Stimulated activated CD4-positive, alpha-beta T cell treated with anti-CD3 and anti-CD28 coated beads, Interleukin-12 subunit alpha, Interleukin-12 subunit beta, amount 100 ng/mL, for 4 hours (primary cell): ENCODE measurements at places on chromosomes 7 and 10.

DNA sequence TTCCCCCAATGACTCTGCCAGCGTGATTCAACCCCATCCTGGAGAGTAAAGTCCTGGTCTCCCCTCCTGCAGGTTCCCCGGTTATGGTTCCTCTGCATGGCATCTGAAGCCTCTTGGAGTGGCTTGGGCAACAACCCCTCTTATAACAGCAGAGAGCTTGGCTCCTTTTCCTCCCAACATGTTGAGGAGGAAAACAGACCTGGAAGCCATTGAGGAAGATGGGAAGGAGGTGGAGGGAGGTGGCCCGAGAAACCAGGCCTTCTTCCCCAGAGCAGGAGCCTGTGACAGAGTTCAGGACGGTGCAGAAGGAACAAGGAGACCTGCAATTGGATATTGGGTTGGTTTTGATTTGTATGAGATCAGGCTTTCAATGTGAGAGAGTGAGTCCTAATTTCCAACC is 184.0 kb upstream of the ADCY1 start:
- DNase-seq = no peak

GRCh38 chr10:4515721-4516120 is 310.3 kb upstream of the AKR1E2 start:
- DNase-seq = no peak

DNA sequence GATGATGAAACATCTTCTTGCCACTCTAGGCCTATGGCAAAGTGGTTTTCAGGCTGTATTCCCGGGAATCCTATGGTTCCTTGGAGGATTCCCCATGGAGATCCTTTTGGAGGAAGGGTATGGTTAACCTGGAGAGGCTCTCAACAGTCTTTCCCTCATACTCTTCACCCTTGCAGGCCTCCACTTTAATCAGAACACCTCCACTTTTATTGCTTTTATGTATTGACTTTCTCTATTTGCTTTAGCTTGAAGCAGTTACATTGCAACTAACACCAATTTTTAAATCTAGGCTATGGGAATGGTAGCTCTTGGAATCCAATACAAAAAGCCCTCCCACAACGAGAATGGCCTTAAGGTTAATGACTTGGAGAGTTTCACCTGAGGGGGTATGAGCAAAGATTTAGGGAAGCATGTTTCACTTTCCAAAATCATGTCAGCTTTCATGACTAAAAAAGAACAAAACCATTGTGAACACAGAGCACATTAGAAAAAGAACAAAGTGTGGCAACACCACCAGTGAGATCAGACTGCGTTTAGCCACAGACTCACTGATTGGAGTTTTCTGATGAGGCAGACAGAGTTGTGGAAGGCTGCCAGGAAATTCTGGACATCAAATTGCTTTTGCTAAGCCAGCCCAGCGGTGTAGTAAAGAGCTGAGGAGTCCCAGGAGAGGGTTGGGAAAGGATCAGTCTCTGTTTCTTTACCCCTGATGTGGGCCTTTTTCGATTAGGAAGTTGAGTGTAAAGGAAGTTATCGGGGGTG is 130.4 kb upstream of the BMPER start:
- no peak for DNase-seq

DNA sequence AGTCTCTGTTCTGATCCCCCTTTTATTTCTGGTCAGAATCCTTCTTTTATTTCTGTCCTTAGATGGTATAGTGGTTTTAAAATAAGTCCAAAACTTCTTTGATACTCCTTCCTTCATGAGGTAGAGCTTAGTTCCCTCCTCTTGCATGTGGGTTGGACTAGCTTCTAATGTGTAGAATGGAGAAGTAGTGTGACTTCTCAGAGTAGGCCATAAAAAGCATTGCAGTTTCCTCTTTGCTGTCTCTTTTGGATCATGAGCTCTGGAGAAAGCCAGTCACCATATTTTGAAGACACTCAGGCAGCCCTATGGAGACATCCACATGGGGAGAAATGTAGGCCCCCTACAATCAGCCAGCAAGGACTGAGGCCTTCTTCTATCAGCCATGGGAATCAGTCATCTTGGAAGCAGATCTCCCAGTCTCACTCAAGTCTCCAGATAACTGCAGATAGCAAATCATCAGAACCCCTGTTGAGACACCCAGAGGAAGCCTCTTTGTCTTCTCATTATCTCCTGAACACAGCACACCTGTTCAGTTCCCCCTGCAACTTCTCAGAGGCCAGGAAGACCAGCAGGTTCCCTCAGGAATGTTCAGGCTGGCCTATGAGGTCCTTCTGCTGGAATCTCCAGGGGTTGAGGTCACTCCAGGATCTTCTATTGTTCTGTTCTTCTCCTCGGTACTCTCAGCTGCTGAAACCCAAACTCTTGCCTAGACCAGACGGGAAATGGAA is 511.9 kb upstream of the ZMIZ1 start:
- DNase-seq = no peak

DNA sequence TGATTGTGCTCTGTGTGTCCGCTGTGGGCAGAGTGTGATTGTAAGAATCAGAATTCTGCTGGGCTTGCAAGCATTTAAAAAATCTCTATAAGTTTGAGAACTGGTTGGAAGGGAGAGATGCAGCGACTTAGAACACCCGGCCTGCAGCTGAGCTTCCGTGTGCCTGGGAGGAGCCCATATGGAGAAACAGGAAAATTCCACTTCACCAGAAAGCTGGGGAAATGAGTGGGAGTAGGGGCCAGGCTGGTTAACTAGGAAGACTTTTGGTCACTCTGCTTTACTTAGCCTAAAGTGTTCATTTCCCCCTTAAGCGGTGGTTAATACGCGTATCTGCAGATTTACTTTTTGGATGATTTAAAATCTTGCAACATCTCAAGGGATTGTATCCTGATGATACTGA is 72.2 kb downstream of the TCF7L2 start:
- no peak for DNase-seq

- DNase-seq = no peak
These were observed 220.3 kb upstream of the STK17A start for GRCh38 chr7:43362652-43363034.

GRCh38 chr7:12571691-12572090 is 1.2 kb downstream of the SCIN start:
- DNase-seq = no peak

- DNase-seq = no peak
These were observed 33.1 kb downstream of the SMC3 start for GRCh38 chr10:110600487-110601101.

- no peak for DNase-seq
These were observed 67.0 kb downstream of the GRID1 start for GRCh38 chr10:86299562-86299961.

GRCh38 chr10:58488921-58489320 is 23.8 kb upstream of the BICC1 start:
- DNase-seq = no peak

DNA sequence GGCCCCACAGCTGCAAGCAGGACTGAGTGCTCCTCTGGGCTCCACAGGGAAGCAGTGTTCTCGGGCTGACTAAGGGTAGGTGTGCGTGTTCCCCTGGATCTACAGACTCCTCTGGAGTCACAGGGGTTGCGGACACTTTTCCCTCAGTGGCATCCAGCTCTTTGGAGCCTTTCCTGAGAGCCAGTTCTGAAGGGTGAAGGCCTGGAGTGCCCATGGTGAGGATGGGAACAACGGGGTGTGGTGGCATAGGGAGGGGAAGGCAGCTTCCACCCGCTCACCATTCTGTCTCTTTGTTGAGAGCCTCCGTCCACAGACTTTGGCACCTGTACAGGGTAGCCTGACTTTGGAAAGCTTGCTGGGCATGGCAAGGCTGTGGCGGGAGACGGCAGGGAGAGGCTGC is 104.1 kb upstream of the PCBD1 start:
- DNase-seq = no peak

GRCh38 chr7:151382079-151382885 is 27.6 kb downstream of the WDR86 start:
- DNase-seq = peak; percentile 13

GRCh38 chr10:5117026-5117425 is 22.8 kb downstream of the AKR1C3 start:
- no peak for DNase-seq

DNA sequence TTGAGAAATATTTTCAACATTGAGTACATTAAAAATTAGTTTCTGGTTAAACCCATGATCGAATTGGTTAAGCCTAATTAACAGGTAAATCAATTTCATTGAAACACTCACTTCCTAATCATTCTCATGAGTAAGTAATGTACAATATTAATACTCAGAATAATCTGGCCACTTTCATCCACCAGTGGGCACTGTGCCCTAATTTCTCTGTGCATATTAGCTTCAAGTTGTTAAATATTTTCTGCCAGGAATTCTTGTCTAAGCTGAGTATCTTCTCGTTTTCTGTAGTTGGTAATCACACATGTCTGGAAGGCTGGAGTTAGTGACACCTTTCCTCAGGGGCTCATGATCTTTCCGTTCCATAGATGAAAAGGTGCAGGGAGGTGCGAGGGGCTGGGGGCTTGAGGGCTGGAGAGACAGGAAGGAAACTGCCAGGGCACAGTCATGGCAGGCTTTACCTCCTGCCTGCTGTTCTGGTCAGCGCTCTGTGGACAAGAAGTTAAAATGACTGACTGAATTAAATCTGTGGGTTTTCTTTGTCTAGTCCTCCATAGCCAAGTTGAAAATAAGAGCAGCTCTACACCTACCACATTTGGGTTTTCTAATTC is 71.9 kb downstream of the WIPF3 start:
- peak; percentile 12 for DNase-seq

GRCh38 chr10:125543796-125544195 is 139.2 kb downstream of the TEX36 start:
- DNase-seq = no peak

DNA sequence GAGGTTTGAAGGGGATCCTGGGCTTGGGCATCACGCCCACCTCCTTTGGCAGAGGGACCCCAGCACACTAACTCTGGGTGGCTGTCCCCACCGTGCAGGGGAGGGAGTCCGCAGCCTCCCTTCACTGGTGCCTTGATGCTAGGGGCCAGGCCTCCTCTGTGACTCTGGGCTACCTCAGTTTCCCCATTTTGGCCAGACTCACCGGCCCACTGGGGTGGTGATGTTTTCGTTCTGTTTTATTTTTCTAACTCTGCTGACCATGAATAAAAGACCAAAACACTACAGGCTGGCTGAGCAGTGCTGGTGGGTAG is 503 bp upstream of the TRIP6 start:
- DNase-seq = no peak

GRCh38 chr10:1620803-1621202 is 116.5 kb downstream of the ADARB2 start:
- DNase-seq = no peak

DNA sequence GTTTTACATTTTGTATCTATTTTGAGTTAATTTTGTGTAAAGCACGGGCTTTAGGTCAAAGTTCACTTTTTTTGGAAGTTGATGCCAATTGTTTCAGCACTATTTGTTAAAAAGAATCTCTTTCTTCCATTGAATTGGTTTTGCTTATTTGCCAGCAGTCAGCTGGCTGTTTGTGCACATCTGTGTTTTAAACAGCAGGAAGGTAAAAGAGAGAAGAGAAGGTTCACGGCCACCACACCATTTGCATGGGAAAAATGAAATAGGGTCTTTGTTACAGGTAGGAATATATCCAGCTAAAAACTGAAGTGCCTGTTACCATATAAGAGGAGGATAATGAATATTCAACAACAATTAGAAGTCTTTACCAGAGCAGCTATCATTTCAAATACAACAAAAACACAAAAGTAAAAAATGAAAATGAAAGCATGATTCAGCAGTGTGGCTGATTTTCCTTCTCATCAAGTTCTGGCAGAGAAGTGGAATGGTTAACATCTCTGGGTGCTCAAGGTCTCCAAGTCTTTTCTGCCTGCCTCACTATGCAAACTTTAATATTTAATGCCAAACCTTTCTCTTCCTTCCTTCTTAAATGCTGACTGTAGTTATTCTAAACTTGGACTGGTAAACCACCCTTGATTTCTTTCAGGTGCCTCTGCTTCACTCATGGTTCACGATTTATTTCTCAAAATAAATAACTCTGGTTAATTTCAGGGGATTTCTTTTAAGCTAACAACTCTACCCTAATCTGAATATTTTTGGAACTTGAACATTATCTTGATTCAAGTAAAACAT is 841.5 kb downstream of the GRM8 start:
- DNase-seq = no peak

- DNase-seq = no peak
These were observed 11.4 kb downstream of the CDHR3 start for GRCh38 chr7:105974471-105974870.

GRCh38 chr7:105014693-105015389 is 836 bp downstream of the KMT2E start:
- DNase-seq = peak; percentile 18

GRCh38 chr7:80135309-80136104 is 876 bp downstream of the GNAI1 start:
- DNase-seq = peak; percentile 7

- DNase-seq = no peak
These were observed 123.0 kb upstream of the SFMBT2 start for GRCh38 chr10:7533657-7534479.

DNA sequence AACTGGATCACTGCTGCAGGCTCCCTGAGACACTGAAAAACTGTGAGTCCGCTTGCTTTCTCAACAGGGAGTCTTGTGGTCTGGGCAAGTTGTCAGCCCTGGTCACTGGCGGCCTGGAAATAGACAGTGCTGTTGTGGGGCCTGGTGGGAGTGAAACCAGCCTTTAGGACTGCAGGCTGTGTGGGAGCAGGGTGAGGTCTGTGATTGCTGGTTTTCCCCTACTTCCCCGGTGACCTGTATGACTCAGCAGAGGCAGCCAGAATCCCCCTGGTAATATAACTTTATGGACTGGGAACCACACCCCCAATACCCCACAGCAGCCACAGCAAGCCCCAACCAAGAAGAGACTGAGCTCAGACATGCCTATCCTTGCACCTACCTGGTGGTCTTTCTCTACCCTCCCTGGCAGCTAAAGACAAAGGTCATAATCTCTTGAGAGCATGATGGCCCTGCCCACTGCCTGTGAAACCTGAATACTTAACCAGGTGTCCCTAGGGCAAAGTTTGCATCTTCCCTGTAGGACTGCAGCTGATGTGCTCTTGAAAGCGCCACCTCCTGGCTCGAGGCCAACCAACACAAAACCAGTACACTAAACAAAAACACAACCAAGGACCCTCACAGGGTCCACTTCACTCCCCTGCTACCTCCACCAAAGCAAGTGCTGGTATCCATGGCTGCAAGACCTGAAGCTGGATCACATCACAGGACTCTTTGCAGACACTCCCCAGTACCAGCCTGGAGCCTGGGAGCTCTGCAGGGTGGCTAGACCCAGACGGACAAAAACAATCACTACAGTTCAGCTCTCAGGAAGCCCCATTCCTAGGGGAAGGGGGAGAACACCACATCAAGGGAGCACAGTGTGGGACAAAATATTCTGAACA is 7.2 kb upstream of the ADAM22 start:
- no peak for DNase-seq

DNA sequence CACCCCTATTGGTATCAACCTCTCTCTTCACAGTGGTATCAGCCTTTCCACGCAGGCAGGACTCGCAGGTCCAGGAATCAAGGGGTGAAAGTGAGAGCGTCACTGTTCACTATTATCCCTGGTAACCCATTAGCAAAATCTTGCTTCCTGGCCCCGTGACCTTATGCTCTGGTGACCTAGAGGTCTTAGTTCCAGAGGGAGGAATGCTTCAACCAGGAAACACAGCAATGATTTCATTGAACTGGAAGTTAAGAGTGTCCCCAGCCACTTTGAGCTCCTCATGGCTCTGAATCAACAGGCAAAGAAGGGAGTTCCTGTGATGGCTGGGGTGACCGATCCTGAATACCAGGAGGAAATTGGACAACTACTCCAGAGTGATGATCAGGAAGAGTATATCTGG is 90.6 kb downstream of the CUL2 start:
- no peak for DNase-seq
